ENCODE measurements at places on chromosomes 1 and 21. TPM values are rescaled to one million over a fixed set of nuclear protein-coding genes. Genes with fewer than 3 reads are reported as not detected.

- peak; percentile 73 for DNase-seq
- H3K27ac ChIP-seq: peak overlapping the region; percentile 90
- no peak overlapping the region for H3K4me3 ChIP-seq
- H3K4me1 ChIP-seq: no peaks in the 10 kb centered on the region
Measured at GRCh38 chr1:208048904-208049303, 138.0 kb upstream of the CD34 start.

- H3K4me1 ChIP-seq: no peaks in the 10 kb centered on the region
- no peaks in the 10 kb centered on the region for H3K27me3 ChIP-seq
- no peak for DNase-seq
- no peak overlapping the region for H3K27ac ChIP-seq
- no peaks in the 10 kb centered on the region for H3K36me3 ChIP-seq
Measured at GRCh38 chr1:47893412-47893811, 103.8 kb downstream of the TRABD2B start.

The DIO1 gene
- total RNA-seq: not detected

GRCh38 chr1:182507685-182508084 is 57.7 kb downstream of the RGSL1 start:
- H3K27ac ChIP-seq: no peak overlapping the region
- no peaks in the 10 kb centered on the region for H3K4me1 ChIP-seq
- H3K36me3 ChIP-seq: no peaks in the 10 kb centered on the region
- no peak overlapping the region for H3K4me3 ChIP-seq
- no peaks in the 10 kb centered on the region for H3K27me3 ChIP-seq

DNA sequence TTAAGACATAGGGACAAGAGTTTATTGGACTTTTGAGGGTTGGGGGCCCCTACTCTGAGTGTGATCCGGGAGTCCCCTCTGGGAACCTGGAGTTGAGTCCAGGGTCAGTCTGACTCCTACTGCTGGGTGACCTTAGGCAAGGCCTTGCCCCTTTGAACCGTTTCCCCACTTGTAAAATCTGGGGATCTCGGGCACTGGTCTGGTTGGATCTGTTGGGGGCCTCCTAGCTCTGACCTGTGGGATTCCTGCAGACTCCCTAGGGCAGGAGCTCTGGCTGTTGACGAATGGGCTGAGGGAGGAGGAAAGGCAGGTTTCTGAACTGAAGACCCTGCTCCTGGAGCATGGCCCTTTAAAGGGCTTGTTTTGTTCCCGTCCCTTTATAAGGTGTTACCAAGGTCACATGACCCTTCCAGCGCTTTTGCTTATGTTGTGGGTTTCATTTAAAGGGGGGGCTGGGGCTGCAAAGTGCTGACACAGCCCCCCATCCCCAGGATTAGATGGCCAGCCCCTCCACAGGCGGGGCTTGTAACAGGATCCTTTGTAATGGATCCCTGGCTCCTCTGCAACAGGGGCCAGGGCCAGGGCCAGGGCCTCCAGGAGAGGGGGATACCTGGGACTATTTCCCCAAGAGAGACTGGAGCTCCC is 50.7 kb downstream of the YARS1 start:
- H3K36me3 ChIP-seq: no peaks in the 10 kb centered on the region
- H3K4me3 ChIP-seq: no peak overlapping the region

The ESPN gene
- total RNA-seq: 0.29 TPM

- no peaks in the 10 kb centered on the region for H3K27me3 ChIP-seq
- H3K4me1 ChIP-seq: no peaks in the 10 kb centered on the region
- no peaks in the 10 kb centered on the region for H3K36me3 ChIP-seq
- DNase-seq: peak; percentile 82
- no peak overlapping the region for H3K4me3 ChIP-seq
Measured at GRCh38 chr1:46522184-46522968, 29.1 kb downstream of the KNCN start.

GRCh38 chr1:88980870-88981269 is 11.6 kb downstream of the KYAT3 start:
- H3K4me3 ChIP-seq: no peak overlapping the region
- peaks cover 2% of the 10 kb centered on the region for H3K4me1 ChIP-seq
- no peak overlapping the region for H3K27ac ChIP-seq
- no peak for DNase-seq
- H3K27me3 ChIP-seq: no peaks in the 10 kb centered on the region

DNA sequence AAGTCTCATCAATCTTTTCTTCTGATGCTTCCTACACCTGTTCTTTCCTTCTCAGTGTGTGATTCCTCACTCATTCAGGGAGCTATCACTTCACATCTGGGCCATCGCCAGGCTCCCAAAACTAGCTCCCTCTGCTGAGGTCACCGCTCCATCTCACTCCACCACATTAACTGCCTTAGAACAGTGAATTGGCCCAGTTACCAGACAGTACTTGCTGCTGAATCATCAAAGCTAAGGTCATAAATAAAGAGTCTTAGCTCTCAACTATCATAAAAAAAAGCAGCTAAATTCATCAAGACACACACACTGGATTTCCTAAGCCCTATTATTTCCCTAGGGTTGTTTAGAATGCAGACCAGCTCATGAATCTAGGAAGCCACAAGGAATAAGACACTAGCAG is 18.8 kb upstream of the SRM start:
- no peak overlapping the region for H3K4me3 ChIP-seq
- no peaks in the 10 kb centered on the region for H3K4me1 ChIP-seq
- H3K36me3 ChIP-seq: peaks cover 3% of the 10 kb centered on the region
- no peak overlapping the region for H3K27ac ChIP-seq
- H3K27me3 ChIP-seq: no peaks in the 10 kb centered on the region

DNA sequence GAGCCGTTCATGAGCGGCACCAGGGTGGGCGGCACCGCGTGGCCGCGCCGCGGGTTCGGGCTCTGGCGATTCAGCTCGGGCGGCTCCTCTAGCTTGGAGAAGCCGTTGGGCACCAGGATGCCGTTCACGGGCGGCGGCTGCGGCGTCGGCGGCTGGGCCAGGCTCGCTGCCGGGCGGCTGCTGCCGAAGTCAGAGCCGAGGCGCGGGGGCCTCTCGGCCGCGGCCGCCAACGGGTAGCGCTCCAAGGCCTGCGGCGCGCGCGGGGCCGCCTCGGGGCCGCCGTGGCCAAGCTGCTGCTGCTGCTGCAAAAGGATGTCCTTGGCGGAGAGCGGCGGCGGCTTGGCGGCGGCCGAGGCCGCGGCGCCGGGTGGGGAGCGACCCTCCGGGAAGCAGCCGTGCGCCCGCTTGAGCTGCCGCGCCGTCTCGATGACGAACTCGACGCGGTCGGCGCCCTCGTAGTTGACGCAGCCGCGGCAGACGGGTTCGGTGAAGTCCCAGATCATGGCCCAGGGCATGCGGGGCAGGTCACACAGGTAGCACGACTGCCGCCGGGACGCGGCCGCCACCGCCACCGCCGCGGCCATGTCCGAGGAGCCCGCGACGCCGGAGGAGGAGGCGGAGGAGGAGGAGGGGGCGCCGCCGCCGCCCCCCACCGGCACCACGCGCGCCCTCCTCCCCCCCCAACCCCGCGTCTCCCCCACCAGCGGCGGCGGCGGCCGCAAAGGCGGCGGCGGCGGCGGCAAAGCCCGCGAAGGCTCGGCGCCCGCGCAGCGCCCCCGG is 877 bp downstream of the IRF2BP2 start:
- peak overlapping the region; percentile 89 for H3K4me3 ChIP-seq
- peak overlapping the region; percentile 97 for H3K27ac ChIP-seq

GRCh38 chr1:191453487-191453886 is 704.8 kb upstream of the RGS18 start:
- H3K36me3 ChIP-seq: no peaks in the 10 kb centered on the region
- H3K27ac ChIP-seq: no peak overlapping the region
- no peak overlapping the region for H3K4me3 ChIP-seq
- no peak for DNase-seq
- no peaks in the 10 kb centered on the region for H3K4me1 ChIP-seq
- H3K27me3 ChIP-seq: no peaks in the 10 kb centered on the region

GRCh38 chr21:31660259-31660565 is 719 bp downstream of the SOD1 start:
- H3K4me1 ChIP-seq: no peaks in the 10 kb centered on the region
- DNase-seq: no peak
- peaks cover 3% of the 10 kb centered on the region for H3K36me3 ChIP-seq
- peak overlapping the region; percentile 76 for H3K4me3 ChIP-seq
- no peaks in the 10 kb centered on the region for H3K27me3 ChIP-seq

GRCh38 chr1:12467570-12468286 is 150.3 kb downstream of the DHRS3 start:
- H3K27me3 ChIP-seq: no peaks in the 10 kb centered on the region
- DNase-seq: no peak
- H3K4me3 ChIP-seq: no peak overlapping the region
- peaks cover 25% of the 10 kb centered on the region for H3K4me1 ChIP-seq
- no peak overlapping the region for H3K27ac ChIP-seq

GRCh38 chr1:17183388-17184160 is 21.4 kb upstream of the PADI1 start:
- H3K27me3 ChIP-seq: no peaks in the 10 kb centered on the region
- no peaks in the 10 kb centered on the region for H3K36me3 ChIP-seq
- no peak for DNase-seq

GRCh38 chr1:106960412-106960811 is 96.1 kb upstream of the PRMT6 start:
- H3K36me3 ChIP-seq: no peaks in the 10 kb centered on the region
- no peak overlapping the region for H3K27ac ChIP-seq
- DNase-seq: no peak
- no peak overlapping the region for H3K4me3 ChIP-seq

The SDC3 gene
- total RNA-seq: 64.7 TPM

GRCh38 chr1:203603940-203604591 is 22.6 kb upstream of the ATP2B4 start:
- no peak overlapping the region for H3K4me3 ChIP-seq
- no peaks in the 10 kb centered on the region for H3K27me3 ChIP-seq

DNA sequence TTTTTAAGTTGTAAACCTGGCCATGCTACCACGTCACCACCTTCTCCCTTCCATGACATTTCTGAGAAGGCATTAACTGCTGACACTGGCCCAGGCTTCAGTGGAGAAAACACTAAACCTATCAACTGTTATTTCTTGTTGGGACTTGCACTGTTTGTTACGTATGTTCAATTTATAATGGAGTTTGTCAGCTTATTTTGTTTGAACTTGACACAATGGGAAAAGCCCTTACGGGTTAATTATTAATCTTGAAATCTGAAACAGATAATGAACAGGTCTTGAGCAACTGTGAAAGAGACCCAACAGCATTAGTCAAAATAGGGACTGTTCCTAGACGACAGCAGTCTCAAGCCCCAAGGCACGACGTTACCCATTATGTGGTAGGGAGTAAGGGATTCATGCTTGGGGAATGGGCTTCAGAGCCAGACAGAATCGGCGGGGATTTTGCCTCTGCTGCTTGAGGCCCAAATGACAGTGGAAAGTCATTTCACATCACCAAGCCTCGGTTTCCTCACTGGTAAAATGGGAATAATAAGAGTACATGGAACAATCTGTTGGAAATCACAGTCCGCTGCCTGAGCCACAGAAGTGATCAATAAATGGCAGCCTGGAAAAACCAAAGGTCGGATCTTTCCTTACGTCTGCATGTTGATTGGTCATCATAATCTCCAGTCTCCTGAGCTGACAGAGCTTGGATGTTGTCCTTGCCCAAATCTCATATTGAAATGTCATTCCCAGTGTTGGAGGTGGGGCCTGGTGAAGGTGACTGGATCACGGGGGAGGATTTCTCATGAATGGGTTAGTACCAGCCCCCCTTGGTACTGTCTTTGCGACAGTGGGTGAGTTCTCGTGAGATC is 44.5 kb downstream of the TIAM1 start:
- no peak overlapping the region for H3K4me3 ChIP-seq
- H3K27me3 ChIP-seq: no peaks in the 10 kb centered on the region
- H3K36me3 ChIP-seq: no peaks in the 10 kb centered on the region
- no peaks in the 10 kb centered on the region for H3K4me1 ChIP-seq
- no peak overlapping the region for H3K27ac ChIP-seq
- DNase-seq: no peak

DNA sequence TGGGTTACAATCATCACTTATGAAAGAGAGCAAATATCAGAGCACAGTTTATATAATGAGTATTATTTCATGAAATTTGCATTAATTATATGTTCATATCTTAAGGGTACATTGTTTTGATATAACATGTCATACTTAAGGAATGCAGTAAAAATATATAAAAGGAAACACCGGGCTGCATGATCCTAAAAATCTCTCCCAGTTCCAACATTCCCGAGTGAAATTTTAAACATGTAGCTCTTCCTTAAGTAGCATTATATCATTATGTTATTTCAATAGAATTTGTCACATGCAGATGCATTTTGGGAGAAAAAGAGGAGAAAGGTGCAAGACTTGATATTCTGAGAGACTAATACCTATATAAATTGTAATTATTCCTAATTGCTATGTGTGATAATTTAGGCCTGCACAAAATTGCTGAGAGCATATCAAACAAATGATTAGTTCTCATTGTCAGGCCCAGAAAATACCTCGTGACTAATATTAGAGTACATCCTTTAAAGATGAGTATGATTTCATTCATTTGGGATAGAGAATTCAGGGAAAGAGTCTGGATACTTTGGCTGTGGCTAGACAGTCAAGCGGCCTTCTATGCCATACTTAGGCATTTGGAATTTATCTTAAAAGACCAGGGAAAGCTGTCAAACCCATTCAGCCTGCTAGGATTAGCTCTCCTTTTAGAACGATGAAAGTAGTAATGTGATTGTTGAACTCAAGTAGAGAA is 86.8 kb downstream of the ADGRL2 start:
- DNase-seq: no peak
- no peak overlapping the region for H3K27ac ChIP-seq
- no peaks in the 10 kb centered on the region for H3K4me1 ChIP-seq

- no peaks in the 10 kb centered on the region for H3K4me1 ChIP-seq
- no peaks in the 10 kb centered on the region for H3K27me3 ChIP-seq
- no peak overlapping the region for H3K4me3 ChIP-seq
- no peak for DNase-seq
Measured at GRCh38 chr1:228488818-228489674, 1.9 kb downstream of the RNF187 start.

The CRP gene
- 0.32 TPM for total RNA-seq

- no peak overlapping the region for H3K4me3 ChIP-seq
- no peak overlapping the region for H3K27ac ChIP-seq
- H3K36me3 ChIP-seq: no peaks in the 10 kb centered on the region
- H3K27me3 ChIP-seq: no peaks in the 10 kb centered on the region
- DNase-seq: no peak
Measured at GRCh38 chr21:31803039-31804007, 69.5 kb upstream of the HUNK start.

DNA sequence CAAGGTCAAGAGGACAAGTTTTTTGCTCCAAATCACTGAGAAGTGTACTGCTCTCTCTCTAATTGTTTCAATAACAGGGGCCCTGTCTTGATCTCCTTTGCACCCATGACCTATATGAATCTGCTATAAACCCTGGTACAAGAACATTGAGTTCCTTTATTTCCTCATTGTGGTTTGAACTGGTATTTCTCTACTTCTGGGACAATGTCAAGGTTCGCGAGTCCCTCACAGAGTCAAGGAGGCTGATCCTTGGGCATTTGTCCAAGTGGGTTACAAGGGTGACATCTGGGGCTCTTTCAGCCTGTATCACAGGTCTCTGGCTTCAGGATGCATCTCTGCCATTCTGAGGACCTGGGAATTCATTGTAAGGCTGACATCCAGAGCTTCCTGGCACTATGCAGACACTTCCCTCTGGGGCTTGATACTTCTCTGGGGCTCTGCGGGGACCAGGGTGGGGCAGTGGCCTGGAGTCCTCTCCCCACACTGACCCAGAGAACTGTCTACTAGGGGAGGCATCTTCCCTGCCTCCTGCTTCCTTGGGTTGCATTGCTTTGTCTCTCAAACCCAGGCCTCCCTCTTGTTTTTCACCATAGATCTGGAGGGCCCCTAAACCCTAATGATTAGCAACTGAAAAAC is 22.5 kb upstream of the ZNF648 start:
- no peak overlapping the region for H3K27ac ChIP-seq
- H3K27me3 ChIP-seq: no peaks in the 10 kb centered on the region
- H3K4me1 ChIP-seq: no peaks in the 10 kb centered on the region
- no peaks in the 10 kb centered on the region for H3K36me3 ChIP-seq

Measured in aorta (tissue), 5 donors.